CD8-positive, alpha-beta memory T cell (primary cell): ENCODE measurements at places on chromosomes 5 and 9. TPM values are rescaled to one million over a fixed set of nuclear protein-coding genes. Genes with fewer than 3 reads are reported as not detected.

- DNase-seq: no peak
Observed at GRCh38 chr5:178526773-178527457, 63.3 kb downstream of the COL23A1 start.

DNA sequence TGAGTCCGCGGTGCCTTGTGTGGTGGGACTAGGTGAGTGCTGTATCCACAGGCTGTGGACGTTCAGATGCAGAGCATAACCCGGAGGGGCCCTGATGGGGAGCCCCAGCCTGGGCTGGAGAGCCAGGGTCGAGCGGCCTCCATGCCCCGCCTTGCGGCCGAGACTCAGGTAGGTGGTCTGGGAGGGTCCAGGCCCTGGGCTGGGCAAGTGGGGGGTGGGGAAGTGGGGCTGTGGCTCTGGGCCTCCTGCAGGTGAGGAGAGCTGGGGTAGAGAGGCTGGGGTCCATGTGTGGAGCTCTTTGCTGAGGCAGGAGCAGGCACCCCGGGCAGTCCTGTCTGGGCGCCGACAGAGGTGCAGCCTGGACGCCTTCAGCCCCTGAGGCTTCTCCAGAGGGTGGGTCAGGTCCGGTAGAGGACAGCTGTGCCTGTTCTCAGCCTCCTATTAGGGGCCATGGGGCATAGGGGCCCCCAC is 241.1 kb downstream of the CACNA1B start:
- no peak for DNase-seq

The SHOC1 gene
- not detected for total RNA-seq

DNA sequence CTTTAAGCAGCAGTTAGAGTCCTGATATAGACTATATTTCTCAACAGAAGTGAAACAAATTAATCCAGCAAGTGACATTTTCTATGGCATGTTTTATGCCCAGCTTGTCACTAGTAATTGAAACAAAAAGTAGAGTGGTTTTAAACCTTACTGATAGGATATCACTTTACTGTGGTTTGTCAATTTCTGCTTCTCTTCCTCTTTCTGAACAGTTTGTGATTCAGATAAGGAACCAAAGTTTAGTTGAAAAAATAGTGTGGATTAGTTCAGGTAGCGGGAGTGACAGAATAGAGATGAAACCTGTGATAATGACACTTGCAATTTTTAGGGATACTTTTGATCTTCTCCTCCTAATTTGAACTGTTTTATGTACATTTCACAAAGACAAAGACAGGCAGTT is 485.7 kb upstream of the EDIL3 start:
- DNase-seq: no peak

- no peak for DNase-seq
Observed at GRCh38 chr5:110940136-110940535, 131.4 kb upstream of the TSLP start.

The UGT3A2 gene
- not detected for total RNA-seq

DNA sequence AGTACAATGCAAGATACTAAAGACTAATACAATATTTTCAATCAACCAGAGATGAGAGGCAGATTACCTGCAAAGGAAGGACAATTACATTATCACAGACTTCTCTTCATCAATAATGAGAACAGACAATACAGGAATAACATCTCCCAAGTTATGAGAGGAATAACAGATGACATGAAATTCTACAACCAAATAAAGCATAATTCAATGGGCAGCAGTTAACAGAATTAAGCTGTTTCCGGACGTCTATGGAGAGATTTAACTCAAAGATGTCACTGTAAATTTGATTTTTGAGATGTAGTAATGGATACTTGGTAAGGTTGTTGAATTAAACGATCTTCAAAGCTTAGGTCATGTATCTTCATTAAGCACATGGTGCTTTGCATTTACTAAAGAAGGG is 19.8 kb upstream of the PARP8 start:
- no peak for DNase-seq

DNA sequence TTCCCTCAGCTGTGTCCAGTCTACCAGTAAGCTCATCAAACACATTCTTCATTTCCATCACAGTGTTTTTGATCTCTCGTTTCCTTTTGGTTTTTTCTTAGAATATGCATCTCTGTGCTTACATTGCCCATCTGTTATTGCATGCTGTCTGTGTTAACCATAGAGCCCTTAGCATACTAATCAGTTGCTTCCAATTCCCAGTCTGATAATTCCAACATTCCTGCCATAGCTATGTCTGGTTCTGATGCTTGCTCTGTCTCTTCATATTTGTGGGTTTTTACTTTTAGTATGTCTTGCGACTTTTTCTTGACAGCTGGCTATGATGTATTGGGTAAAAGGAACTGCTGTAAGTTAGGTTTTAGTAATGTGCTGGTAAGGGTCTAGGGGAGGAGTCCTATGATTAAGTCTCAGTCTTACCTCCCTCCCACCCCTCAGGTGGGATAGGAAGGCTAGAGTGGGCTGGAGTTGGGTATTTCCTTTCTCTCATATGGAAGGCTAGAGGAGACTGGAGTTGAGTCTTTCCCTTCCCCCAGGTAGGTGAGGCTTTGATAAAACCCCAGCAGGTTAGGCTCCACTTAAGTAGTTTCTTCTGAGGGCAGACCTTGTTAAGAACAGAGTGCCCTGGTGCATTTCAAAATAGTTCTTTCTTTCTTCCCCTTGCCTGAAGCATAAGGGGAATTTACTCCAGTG is 99.1 kb upstream of the RASGRF2 start:
- no peak for DNase-seq

DNA sequence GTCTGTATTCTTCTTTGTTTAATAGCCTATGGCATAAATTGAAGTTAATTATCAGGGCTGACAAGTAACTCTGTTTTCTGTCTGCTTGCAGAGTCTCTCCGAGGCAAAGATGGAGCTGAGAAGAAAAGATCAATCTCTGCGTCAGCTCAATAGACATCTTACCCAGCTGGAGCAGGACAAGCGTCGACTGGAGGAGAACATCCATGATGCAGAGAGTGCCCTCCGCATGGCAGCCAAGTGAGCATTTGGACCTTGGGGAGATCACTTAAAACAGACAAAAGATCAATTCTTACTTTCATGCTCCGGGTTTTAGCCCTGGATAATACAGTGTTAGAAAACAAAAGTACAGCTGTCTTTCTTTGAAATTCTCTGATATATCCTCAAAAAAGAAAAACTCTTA is 293.8 kb downstream of the CCDC171 start:
- no peak for DNase-seq

DNA sequence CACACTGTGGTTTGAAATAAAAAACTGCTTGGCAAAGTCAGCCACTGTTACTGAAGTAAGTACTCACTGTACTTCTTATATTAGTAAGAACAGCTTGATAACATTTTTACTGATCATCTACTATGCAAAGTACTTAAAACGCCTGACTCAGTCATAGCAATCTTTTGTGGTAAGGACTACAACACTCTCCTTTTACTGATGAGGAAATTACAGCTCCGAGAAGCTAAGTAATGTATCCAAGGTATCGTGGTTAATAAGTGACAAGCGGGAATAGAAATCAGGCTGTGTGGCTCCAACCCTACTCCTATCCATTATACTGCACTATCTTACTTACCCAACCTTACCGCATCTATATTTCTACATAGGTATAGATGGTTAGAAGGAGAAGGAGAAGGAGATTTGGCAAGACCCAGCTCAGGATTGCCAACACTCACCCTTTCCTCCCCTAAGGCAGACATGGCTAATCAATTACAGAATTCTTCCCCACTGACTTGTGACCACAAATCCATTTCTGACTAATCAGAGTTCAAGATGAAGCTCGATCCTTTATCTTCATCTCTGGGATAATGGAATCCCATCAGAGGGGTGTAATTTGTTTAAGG is 281.4 kb downstream of the SPOCK1 start:
- no peak for DNase-seq

DNA sequence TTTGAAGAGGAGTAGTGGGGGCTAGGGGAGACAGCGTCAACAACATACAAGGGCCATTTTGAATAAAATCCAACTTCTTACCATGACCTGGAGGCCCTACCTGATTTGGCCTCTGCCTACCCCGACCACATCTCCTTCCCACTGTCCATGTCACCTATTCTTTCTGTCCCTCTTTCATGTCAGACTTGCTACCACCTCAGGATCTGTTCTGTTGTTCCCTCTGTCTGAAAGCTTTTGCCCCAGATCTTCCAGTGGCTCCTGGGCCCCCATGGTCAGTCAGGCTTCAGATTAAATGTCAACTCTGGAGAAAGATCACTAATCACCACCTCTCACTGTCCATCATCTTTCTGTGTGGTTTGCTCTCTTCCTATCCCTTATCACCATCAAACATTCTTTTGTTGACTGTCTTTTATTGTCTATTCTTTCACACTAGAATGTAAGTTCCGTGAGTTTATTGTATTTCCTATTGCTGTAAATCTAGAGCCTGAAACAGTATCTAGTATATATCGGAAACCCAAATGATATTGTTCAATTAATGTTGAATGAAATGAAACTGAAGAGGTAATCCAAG is 31.2 kb upstream of the APC start:
- no peak for DNase-seq

GRCh38 chr5:166860426-166860825 is 1431.0 kb upstream of the WWC1 start:
- no peak for DNase-seq

The ZNF300 gene
- 0.72 TPM for total RNA-seq

DNA sequence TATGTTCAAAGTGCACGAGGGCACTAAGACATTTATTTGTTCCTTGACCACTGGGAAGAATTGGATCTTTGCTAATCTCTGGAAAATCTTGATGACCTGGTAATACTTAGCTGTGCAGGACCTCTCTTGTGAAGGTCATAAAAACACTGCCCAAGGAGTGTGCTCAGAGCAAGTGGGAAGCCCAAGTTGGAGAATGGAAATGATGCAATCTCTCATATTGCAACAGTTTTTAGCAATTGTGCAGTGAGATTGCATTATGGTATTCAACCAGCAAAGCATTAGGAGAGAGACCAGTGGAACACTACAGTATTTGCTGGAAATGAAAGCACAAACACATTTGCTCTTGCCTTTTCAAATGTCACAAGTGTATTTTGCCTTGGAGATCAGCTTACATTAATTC is 34.5 kb downstream of the TXNDC8 start:
- DNase-seq: no peak

The OTP gene
- not detected for total RNA-seq

The NKD2 gene
- total RNA-seq: 0.48 TPM

The CDH9 gene
- not detected for total RNA-seq

DNA sequence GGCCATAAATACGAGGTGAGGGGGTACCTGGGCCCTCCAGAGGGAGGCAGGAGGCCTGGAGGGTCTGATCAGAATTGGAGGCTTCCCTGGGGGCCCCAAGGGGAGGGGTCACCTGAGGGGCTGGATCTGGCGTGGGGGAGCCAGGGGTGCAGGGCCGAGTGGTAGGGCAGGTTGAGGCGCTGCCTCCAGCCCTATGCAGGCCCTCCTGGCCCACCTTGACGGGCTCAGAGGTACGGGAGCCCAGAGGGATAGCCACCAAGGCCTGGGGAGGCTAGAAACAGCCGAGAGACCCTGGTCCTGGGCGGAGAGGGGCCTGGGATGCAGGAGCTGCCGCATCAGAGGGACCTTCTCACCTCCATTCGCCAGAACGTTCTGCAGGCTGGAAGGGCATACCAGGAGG is 24.3 kb downstream of the LHX3 start:
- no peak for DNase-seq

The MLANA gene
- total RNA-seq: not detected

The DNAI1 gene
- total RNA-seq: not detected

The SLCO4C1 gene
- total RNA-seq: 0.11 TPM

- no peak for DNase-seq
Observed at GRCh38 chr5:176501333-176501732, 35.9 kb downstream of the RNF44 start.

- no peak for DNase-seq
Observed at GRCh38 chr5:139745132-139745799, 50.3 kb upstream of the PSD2 start.

DNA sequence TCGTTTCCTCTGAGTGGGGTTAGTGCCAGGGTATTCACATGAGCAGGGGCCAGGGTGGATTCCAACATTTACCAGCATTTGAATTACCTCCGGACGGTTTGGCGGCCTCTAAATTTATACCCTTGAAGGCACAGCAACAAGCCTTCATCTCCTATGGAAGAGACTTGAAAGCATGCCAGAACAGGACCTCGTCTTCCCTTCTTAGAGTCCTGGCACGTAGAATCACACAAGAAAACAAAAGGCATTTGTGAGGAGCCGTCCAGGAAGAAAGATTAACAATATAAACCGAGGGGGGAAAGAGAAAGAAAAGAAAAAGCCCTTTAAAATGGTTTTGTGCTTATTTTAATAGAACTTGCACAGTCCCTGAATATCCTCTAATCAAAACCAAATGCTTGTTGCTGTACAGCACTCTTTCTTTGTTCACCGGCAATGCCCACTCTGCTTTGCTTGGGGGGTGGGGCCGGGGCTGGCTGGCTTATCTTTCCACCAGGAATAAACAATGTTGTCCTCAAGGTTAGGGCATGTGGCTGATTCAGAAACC is 575.8 kb upstream of the ZNF462 start:
- no peak for DNase-seq

The RASEF gene
- total RNA-seq: not detected

DNA sequence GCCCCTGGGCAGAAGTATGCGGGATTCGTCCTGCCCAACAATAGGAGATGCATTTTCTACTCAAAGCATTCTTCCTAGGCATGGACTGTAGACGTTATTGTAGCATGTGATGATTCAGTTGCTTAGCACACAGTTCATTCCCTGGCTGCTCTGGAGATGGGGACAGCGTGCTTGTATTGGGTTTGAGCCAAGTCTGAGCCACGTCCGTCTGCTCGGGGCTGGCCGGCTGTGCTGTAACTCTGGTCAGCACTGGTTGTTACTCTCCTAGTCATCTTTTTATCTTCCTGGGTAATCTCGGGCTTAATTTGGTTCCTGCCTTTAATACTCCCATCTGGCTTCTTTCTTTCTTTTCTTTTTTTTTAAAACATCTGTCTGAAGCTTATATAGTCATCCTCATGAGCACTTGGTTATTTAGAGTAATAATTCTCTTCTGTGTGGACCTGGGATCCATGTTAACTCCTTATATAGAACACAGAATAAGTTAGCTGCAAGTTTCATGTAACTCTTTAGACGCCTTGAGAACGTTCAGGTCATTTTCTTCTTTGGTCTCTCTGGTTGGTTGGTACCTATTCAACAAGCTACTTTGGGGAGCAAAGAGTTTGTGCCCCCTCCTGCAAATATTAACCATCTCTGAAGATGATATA is 118.8 kb upstream of the RPS23 start:
- DNase-seq: no peak

- DNase-seq: no peak
Observed at GRCh38 chr9:2602704-2603116, 18.9 kb upstream of the VLDLR start.

GRCh38 chr9:85594316-85594715 is 147.4 kb downstream of the AGTPBP1 start:
- no peak for DNase-seq

DNA sequence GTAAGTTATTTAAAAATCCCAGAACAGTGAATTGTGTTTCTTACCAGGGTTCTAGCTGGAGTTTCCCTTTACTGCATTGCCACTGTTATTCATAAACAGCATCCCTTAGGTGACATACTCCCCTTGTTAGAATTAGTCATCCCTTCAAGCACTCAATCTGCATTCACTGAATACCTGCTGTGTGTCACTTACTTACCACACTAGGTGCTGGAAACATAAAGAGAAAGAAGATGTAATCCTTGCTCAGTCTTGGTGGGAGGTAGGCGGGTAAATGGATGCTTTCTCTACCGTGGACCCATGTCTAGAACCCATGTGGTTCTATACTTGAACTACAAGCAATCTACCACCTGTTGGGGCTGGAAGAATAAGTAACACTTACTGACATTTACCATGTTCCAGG is 371.6 kb downstream of the KDM4C start:
- DNase-seq: no peak
